Activated T-helper 1 cell treated with Interleukin-2 at 50 U/mL for 16 hours (primary cell): ENCODE measurements at places on chromosomes 12 and 14.

GRCh38 chr12:127546721-127547505, 720.1 kb upstream of the TMEM132C start:
- no peak for DNase-seq

DNA sequence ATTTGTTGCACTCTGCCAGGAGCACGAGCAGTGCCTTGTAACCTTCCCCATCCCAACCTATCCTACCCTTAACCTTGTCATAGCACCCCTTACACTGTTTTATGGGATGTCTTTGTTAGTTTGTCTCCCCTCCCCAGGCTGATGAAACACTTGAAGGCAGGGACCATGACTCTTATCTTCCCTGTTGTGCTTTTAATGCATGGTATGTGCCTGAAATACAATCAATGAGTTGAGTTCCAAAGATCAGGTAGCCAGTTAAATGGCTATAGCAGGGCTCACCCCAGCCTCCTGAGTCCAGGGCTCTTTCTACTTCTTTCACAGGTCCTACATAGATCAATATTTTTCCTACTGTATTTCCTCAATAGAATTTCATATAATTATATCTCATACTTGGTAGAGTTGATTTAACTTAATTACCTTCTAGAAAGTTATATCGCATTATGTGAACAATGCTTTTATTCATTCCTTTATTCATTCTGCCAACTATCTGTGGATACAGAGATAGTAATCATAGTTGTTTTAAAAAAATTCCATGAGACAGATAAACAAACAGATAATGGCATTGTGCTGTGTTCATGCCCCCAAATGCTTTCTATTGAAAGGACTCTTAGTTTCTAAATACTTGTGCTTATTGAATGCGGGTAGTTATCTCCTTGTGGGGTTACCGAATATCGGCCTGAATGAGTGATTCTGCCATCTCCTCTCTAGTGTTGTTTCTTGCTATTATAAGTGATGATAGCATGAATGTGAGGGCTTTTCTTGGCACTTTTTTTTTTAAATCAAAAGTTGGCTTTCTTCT, 347.4 kb downstream of the NPAS3 start:
- DNase-seq = no peak

DNA sequence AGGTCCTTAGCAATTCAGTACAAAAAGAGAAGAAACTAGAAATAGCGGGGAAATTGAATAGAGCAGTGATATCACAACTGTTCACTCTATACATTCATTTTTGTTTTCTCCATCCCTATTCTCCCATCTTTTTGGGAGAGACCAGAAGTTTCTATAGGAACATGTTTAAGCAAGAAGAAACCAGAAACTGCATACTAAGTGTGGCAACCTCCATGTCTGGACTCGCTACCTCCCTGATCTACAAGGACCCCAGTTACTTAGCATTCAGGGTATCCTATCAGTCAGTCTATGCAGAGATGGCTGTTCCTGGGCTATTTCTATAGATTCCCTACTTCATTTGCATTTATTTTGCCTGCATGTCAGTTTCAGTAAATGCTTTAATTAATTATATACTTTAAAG, 178.6 kb downstream of the PHLDA1 start:
- DNase-seq = no peak

GRCh38 chr14:60003991-60004390, 84.0 kb downstream of the LRRC9 start:
- no peak for DNase-seq

DNA sequence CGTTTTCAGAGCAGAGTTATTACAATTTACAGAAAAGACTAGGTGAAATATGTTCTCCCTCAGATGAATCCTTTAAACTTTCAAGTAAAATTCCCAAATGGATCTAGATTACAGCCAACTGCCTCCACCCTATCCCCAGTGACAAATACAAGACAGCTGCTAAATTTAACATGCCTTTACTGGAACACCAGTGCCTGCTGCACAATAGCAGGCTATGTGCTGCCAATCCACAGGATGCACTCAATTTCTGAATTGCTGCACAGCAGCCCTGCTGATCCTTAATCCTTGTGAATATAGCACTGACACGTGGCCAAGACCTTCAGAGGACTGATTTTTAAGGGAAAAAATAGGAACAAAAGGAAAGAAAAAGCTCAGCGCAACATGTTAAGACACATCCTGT, 128.9 kb downstream of the CCER1 start:
- DNase-seq = no peak

DNA sequence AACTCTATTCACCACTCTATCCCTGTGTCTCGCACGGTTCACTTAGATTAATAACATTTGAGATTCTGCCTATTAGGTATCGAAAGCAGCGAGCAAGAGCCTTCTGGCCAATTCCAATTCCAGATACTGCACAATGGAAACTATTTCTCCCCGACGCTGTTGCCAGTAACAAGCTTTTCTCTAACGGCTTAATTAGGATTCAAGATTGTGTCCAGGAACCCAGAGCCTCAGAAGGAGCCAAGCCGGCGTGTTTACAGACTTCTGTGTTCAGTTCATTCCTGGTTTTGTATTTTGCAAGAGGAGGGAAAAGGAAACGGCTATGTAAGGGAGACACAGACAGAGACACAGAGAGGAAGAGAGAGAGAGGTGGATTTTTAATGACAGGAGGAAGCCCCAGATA, 185.6 kb downstream of the DICER1 start:
- no peak for DNase-seq
